ENCODE measurements at places on chromosomes 7 and 10. TPM values are rescaled to one million over a fixed set of nuclear protein-coding genes. Genes with fewer than 3 reads are reported as not detected.

The CALML3 gene
- not detected for total RNA-seq

The CADPS2 gene
- total RNA-seq: 0.03 TPM

The LIPK gene
- total RNA-seq: not detected

The IL6 gene
- 0.66 TPM for total RNA-seq

The GJD4 gene
- not detected for total RNA-seq

The EGR2 gene
- total RNA-seq: 0.38 TPM

The DMBT1 gene
- total RNA-seq: 0.24 TPM

Data from A549 treated with dexamethasone at 1 μM for 4 hours (cell line).